Activated gamma-delta T cell (primary cell): ENCODE measurements at places on chromosomes 12 and 14.
A peak's percentile ranks its signal among the peaks of the same experiment; 100 is the strongest.

DNA sequence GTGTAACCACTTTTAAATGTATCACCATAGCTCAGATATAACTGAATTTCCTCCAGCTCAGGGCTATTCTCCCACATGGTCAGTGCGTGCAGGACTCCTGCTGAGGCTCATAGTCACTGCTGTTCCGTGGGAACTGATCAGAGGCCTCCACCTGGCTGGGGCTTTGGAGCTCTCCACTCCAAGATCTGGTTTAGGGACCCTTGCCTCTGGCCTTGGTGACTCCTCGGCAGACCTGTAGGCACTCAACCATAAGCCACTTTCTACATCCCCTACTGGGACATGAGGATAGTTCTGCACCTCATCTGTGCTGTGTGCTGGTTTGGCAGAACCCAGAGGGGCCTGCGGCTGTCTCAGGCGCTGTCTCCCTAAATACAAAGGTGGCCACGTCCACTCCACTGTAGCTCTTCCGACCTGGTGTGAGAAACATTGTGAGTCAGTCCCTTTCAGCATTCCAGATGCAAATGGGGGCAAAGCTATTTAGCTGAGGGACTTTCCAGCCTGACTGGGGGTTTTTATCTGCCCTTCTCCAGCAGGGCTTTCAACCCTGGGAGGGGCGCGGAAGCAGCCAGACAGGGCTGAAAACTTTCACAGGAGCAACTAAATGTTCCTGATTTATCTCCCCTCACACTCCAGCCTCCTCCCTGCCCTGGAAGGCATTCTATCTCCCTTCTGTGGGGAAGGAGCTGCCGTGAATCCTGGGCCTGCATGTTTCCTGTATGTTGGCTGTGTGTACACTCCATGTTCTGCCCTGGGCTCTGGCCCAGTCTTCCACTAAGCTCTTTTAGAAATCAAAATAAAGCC, 218.3 kb upstream of the DAAM1 start:
- DNase-seq = no peak

- no peak for DNase-seq
Observed at GRCh38 chr12:15712823-15713660, 76.1 kb downstream of the EPS8 start.

- no peak for DNase-seq
Observed at GRCh38 chr12:91133871-91134270, 22.6 kb upstream of the LUM start.

DNA sequence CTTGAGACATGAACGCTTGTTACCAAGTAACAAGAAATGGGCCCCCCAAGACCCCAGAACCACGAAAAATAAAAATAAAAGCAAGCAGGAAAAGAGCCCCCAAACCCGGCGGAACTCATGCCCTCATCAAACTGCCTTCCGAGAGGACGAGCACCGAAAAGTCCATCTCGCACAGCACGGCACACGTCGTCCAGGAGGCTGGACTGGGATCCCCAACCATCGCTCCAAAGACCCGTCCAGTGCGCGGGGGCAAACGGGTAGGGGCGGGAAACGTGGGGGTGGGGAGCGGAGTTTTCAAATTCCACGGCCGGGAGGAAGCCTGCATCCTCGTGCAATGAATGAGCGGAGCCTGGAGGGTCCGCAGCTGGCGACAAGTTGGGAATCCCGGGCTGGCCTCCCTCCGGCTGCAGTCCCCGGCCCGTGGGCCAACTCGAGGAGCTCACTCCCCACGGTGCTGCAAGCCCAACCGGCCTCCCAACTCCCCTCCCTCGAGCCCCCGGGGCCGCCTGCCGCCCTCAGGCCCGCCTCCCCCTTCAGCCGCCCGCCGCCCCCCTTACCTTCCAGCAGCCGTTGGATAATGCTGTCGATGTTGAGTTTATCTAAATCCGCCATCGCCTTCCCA, 484 bp downstream of the PPP1CC start:
- no peak for DNase-seq

DNA sequence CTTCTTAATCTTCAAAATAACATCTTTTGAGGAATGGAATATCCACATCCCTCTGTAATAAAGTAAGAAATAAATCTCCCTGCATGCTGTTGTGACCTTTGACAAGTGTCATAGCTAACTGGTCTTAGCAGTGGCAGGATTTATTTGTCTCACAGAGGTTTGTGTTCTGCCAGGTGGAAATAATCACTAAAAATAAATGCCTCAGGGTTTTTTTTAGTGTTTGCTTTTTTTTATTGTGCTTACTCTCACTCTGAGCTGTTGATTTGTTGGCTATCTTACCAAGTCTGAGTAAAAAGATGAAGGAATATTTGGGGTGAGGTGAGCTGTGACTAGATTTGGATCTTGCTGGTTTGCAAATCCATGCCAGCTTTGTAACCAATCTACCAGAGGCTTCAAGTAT, 285.4 kb downstream of the ALG10B start:
- no peak for DNase-seq

- no peak for DNase-seq
Observed at GRCh38 chr14:87149583-87150354, 843.2 kb downstream of the GALC start.

GRCh38 chr12:80807640-80808288, 91.1 kb downstream of the MYF5 start:
- no peak for DNase-seq

DNA sequence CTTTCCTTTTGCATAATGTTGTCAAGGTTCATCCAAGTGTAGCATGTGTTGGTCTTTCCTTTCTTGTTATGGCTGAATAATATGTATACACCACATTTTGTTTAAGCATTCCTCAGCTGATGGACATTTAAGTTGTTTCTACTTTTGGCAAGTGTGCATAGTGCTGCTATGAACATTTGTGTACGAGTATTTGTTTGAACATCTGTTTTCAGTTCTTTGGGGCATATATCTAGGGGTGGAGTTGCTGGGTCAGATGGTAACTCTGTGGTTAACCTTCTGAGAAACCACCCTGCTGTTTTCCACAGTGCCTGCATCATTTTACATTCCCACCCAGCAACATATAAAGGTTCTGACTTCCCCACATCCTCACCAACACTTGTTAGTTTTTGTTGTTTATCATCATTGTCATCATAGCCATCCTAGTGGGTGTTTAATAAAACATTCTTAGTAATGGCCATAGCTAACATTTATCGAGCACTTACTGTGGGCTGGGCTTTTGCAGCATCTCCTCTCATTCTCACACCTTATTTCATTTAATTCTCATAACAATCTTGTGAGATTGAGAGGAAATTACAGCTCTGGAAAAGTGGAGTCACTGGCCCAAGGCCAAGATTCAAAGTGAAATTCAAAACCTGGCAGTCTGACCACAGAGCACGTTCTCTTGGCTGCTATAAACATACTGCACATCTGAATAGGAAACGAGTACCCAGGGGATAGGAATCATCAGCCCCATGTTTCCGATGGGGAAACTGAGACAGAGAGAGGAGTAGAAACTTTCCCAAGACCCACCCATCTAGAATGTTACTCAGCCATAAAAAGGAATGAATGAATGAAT, 193.6 kb downstream of the KSR2 start:
- DNase-seq = no peak

- DNase-seq = no peak
Observed at GRCh38 chr12:92253301-92253700, 107.7 kb upstream of the BTG1 start.

DNA sequence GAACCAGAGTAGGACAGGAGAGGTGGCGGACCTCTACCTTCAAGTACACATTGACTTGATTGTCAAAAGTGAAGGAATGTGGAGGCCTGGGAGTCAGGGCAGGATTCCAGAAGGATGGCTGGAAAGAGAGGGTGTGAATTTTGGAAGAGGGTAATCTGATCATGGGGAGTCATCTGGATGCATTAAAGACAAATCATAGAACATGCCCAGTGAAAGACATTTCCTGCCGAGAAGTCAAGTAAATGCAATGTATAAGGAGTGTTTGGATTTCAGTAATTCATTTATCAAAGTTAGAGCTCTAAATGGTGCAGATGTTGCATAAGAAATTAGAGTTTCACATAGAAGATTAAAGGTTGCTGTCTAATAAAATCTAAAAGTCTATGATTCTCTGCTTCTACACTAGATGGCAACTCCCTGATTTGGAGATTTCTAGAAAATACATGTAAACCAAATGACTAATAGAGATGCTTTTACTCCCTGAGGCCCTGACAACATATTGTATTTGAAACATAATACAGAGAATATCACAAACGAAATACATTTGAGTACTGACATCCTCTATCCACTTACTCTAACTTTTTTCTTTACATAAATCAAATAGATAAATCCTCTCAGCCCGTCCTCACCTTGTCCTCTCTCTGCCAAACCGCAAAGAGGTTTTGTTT, 91.3 kb downstream of the KCNA5 start:
- DNase-seq = no peak

DNA sequence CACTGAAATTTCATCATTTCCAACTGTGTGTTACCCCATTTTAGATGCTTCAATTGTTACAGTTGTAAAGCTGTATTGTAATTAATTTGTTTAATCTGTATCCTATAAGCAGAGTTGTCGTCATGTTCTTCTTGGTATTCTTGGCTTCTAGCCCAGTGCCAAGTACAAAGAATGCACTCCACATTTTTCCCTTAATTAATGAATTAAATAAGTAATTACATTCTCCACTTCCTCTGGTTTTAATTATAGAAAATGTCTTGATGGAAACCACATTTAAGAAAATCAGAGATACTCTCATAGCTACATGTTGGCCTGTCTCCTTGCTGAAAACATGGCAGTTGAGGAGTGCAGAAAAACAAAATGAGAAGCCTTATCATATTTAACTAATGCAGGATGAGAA, 746 bp downstream of the DNAI7 start:
- DNase-seq = no peak

DNA sequence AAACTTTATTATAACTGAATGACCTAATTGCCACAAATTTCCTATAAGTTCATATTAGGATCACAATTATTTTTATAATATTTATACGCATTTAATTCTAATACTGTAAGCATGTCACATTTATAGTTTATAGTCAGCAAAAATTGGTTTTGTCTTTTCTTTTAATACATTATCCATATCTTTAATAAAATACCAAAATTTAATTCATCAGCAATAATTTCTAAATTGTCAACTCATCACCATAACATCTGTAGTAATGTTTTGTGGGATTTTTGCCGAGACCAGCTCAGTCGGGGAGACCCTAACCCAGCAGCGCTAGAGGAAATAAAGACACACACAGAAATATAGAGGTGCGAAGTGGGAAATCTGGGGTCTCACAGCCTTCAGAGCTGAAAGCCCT, 254.2 kb downstream of the KIF21A start:
- no peak for DNase-seq

DNA sequence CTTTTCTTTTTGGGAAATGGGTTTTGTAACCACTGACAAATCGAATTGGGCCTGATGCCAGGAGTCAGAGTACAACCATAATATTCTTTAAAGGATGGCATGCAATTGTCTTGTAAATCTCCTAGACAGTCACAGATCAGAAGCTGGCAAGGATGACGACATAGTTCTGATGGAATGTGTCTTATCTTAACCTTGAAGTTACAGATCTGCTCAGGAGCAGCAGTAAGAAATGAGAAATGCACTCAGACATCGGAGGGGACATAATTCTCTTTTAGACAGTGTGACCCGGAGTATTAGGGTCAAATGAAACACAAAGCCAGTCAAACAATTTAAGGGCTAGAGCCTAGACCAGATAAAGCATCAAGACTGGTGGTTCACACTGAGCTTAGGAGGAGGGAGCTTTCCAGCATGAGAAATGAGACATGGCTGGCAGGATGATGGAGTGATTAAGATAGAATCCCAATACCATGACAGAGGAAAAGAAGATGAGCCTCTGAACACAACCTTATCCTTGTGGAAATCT, 17.5 kb downstream of the CBX5 start:
- DNase-seq = no peak

DNA sequence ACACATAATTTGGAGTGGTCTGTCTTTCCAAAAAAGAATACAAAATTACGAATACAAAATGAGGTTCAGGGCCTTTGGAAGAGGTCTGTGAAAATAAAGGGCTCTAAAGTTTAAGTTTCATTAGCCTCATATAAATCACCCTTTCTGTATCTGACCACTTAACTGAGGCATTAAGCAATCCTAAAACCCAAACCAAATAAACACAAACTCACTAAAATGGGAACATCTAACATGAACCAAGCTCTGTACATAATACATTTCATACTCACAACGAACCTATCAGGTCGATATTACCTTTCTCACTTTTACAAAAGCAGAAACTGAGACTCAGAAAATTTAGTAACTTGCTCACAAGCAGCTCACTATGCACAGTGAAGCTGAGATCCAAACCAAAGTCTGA, 1.1 kb upstream of the CCDC196 start:
- no peak for DNase-seq

DNA sequence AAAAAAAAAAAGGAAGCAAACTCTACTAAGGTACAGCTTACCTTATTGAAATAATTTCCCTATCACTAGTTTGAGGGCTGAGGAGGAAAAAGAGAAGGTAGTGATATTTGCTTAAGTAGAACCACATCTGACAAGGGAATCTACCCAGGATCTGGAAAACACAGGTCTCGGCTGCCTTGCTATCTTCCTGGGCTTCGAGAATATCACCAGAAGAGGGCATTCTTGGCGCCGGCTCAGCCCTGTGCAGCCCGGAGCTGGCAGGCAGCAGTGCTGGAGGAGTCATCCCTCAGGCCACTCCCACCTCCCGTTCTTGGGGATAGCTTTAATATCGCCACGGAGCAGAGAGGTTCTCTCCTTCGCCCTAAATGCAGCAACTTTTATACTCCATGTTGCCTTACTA, 1181.2 kb downstream of the VRK1 start:
- peak; percentile 34 for DNase-seq

DNA sequence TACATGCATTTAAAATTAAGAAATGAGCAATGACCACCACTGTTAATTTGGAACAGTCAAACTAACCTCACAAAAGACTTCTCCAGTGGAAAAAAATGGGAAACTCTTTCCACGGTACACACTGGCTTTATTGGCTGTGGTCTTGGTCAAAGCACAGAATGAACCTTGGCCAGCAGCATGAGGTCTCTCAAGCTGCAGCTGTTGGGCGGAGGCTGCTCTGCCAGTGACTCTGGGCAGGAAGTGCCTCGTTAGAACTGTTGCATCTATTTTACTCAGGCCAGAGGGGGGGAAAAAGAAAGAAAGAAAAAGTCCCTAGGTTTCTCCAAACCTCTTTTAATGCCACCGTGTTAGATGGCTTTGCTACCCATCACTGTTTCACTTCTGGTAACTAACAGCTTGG, 279.8 kb upstream of the DIO2 start:
- no peak for DNase-seq

DNA sequence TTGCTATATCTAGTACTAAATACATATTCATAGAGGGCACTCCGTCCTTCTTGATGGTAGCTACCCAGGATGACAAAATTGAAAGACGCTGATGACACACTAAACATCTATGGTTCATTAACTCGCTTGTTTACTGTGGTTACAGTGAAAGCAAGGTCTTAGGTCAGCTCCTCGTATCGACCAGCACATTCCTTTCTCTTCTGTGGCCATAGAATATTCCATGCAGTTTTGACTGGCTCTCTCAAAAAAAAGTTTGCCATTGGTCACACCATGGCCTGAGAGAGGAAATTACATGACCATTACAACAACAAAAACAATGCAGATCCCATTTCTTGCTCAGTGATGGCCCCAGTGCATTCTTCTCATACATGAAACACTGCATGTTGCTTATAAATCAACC, 411.4 kb upstream of the SOX5 start:
- DNase-seq = no peak
